ENCODE measurements at places on chromosomes 5 and 9.
A peak's percentile ranks its signal among the peaks of the same experiment; 100 is the strongest.

DNA sequence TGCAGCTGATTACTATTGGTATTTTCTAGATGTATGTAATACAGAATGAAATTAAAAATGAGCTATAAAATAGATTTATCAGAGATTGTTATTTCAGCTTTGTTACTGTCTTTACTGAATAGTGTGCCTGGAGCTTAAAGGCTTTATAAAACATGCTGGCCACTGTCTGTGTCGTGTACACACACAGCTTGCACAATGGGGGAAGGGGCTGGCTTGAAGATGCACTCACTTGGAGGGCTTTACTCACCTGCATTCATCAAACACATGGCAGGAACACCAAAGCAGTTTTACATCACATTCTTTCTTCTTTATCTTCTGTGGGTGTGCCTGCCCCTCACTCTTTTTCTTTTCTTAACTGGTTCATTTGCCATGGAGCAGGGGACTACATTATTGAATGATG is 60.9 kb downstream of the TLE4 start:
- H3K27ac ChIP-seq = peak overlapping the region; percentile 82
- DNase-seq = no peak
- H3K4me3 ChIP-seq = peak overlapping the region; percentile 51
- H3K4me1 ChIP-seq = peaks cover 39% of the 10 kb centered on the region

DNA sequence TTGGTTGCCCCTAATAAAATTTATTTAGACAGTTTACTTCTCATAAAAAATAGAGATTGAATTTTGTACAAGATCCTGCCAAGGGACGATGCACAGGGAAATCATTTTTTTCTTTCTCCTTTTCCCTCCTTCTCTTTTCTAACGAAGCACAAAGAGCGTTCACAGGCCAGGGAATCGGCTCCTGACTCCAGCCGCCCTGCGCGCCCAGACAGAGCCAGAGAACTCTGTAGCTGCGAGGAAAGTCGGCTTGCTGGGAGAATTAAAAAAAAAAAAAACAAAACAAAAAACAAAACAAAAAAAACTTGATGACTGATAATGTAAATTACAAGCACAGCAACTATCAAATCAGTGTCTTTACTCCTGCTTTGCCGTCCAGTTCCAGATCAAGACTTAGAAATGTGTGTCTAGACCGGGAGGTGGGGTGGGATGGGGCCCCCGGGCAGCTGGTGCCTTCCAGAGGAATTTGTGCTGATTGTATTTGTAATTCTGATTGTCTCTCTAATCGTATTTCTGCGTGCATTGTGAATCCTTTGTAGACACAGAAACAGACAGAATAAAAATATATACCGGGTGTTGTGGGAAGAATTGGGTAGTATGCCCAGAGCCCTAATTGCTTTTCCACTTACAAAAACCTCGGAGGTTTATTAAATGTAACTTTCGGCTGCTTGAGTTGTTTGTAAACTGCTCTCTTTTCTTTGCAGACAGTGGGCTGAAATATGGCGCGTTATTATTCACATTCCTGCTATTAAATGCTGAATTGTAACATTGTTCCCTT is 3.6 kb upstream of the OTP start:
- DNase-seq = no peak
- H3K4me1 ChIP-seq = peaks cover 18% of the 10 kb centered on the region
- H3K27me3 ChIP-seq = peaks cover 87% of the 10 kb centered on the region
- no peak overlapping the region for H3K4me3 ChIP-seq
- H3K36me3 ChIP-seq = peaks cover 44% of the 10 kb centered on the region

- peak overlapping the region; percentile 79 for H3K4me3 ChIP-seq
- peaks cover 82% of the 10 kb centered on the region for H3K4me1 ChIP-seq
- H3K27me3 ChIP-seq = no peaks in the 10 kb centered on the region
- H3K27ac ChIP-seq = peak overlapping the region; percentile 94
- no peak for DNase-seq
These were observed 68.2 kb upstream of the TNFAIP8 start for GRCh38 chr5:119287547-119288111.

GRCh38 chr5:67233075-67233474 is 36.5 kb upstream of the CD180 start:
- H3K27ac ChIP-seq = no peak overlapping the region
- H3K27me3 ChIP-seq = peaks cover 13% of the 10 kb centered on the region
- no peak overlapping the region for H3K4me3 ChIP-seq
- peaks cover 5% of the 10 kb centered on the region for H3K36me3 ChIP-seq
- peaks cover 8% of the 10 kb centered on the region for H3K4me1 ChIP-seq

DNA sequence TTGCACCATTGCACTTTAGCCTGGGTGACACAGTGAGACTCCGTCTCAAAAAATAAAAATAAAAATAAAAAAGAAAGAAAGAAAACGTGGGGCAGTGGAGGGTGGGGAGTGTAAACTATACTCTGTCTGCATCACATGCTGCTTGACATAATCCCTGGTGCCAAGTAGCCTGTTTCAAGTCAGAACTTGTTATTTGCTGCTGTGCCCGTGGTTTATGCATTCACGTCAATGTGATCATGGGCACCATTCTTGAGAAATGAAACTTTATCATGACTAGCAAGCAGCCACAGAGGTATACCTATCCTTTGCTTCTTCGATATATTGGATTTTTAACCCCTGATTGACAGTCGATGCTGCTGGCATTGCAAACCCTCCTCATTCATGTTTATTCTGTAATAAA is 4.1 kb upstream of the SMU1 start:
- no peak overlapping the region for H3K27ac ChIP-seq
- no peaks in the 10 kb centered on the region for H3K27me3 ChIP-seq
- DNase-seq = no peak
- H3K4me3 ChIP-seq = no peak overlapping the region
- peaks cover 20% of the 10 kb centered on the region for H3K4me1 ChIP-seq

DNA sequence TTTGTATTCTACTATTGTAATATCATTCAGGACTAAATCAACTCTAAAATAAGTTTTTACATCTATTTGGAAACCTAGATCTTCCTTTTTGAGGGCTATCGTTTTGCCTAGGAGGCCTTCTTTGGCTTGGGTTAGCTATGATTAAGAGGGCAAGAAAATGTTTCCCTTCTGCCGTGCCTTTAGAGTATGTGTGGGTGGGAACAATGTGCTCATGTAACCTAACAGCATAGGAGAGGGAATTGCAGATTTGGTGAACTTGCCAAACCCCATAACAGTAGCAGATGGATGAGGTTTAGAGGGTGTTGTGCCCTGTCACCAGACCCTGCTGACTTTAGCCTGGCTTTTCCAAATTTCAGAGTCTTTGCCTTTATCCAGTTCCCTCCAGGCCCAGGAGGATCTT is 339.0 kb downstream of the ADGRV1 start:
- H3K27me3 ChIP-seq = peaks cover 7% of the 10 kb centered on the region
- H3K4me3 ChIP-seq = no peak overlapping the region
- no peaks in the 10 kb centered on the region for H3K36me3 ChIP-seq
- H3K27ac ChIP-seq = no peak overlapping the region
- H3K4me1 ChIP-seq = no peaks in the 10 kb centered on the region
- DNase-seq = no peak

DNA sequence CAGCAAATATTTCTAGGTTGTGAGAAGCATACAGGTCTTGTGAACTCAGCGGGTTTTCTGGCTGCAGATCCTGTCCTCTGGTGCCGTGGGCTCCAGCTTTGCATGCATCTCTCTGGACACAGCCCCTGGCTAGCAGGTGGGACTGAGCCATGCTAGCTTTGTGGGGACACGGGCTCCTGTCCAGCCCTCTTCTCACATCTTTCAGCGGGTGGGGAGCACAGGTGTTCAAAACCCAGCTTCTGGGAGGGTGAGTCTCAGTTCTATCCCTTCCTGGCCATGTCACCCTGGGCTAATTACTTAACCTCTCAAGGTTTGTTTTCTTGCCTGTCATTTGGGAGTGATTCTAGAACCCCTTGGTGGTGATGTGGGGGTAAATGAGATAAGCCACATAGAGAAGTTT is 162.3 kb downstream of the ICE1 start:
- H3K27ac ChIP-seq = no peak overlapping the region
- H3K36me3 ChIP-seq = no peaks in the 10 kb centered on the region
- DNase-seq = no peak
- no peaks in the 10 kb centered on the region for H3K4me1 ChIP-seq
- no peak overlapping the region for H3K4me3 ChIP-seq
- H3K27me3 ChIP-seq = peaks cover 34% of the 10 kb centered on the region

DNA sequence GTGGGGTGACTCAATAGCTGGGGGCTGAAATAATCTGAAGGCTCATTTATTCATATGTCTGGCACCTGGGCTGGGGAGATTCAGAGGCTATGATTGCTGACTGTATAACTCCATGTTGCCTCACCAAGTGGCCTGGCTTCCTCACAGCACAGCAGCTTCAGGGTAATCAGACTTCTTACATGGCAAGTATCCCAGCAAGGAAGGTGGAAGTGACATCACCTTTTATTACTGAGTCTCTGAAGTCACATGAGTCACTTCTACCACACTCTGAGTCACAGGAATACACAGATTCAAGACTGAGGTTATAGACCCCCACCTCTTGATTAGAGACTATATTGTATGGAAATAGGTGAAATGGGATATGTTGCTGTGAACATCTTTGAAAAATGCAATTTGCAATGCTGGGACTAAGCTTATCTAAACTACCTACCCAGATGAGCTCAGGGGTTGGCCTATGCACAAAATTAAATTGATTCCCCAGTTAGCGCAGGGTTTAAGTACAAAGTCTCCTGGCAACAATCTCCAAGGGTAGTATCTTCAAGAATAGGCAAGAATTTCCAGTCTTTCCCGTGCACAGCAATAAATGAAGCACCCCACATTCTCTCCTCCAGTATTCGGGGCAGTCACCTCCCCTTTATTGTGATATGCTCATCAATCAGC is 553.1 kb downstream of the LRRC70 start:
- H3K27ac ChIP-seq = no peak overlapping the region
- no peak for DNase-seq
- no peaks in the 10 kb centered on the region for H3K27me3 ChIP-seq
- no peaks in the 10 kb centered on the region for H3K36me3 ChIP-seq
- no peaks in the 10 kb centered on the region for H3K4me1 ChIP-seq
- no peak overlapping the region for H3K4me3 ChIP-seq

GRCh38 chr5:61115968-61116367 is 46.3 kb downstream of the SMIM15 start:
- H3K4me3 ChIP-seq = no peak overlapping the region
- H3K27ac ChIP-seq = no peak overlapping the region
- no peaks in the 10 kb centered on the region for H3K36me3 ChIP-seq
- DNase-seq = no peak

DNA sequence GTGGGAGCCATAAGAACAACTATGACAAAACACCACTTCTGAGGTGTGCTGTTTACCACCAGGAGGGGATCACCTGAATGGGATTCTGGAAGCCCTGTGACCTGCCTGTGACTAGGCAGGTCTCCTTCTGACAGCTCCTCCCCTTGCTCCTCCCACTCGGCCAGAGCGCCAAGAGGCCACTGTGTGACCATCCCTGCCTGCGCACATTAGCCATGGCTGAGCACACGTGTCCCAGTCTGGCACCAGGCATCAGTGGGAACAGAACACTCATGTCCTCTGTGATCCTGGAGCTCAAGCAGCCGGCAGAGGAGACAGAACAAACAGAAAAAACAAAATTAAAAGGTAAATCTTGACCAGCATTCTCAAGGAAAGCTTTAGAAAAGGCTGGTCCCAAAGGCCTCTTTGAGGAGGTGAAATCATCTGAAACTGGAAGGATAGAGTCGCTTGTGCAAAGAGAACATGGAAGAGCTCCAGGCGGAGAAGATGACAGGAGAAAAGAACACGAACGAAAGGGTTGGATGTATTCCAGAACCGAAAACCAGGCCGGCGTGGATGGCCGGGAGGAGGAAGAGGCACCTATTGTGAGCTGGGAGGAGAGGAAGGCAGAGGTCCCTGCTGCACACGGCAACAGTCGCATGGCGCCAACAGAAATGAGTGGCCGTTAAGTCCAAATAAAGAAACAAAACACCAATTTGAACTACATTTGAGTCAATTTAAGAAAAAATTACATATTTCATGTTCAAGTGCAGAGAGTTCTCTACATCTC is 5.1 kb downstream of the MED10 start:
- H3K27ac ChIP-seq = peak overlapping the region; percentile 6
- peaks cover 88% of the 10 kb centered on the region for H3K36me3 ChIP-seq
- no peak for DNase-seq
- H3K4me1 ChIP-seq = peaks cover 44% of the 10 kb centered on the region
- no peak overlapping the region for H3K4me3 ChIP-seq
- H3K27me3 ChIP-seq = no peaks in the 10 kb centered on the region

GRCh38 chr9:77023726-77024125 is 4.3 kb downstream of the FOXB2 start:
- H3K36me3 ChIP-seq = no peaks in the 10 kb centered on the region
- peaks cover 59% of the 10 kb centered on the region for H3K27me3 ChIP-seq
- no peak overlapping the region for H3K27ac ChIP-seq
- no peak overlapping the region for H3K4me3 ChIP-seq
- DNase-seq = no peak

- H3K27ac ChIP-seq = no peak overlapping the region
- H3K27me3 ChIP-seq = no peaks in the 10 kb centered on the region
- H3K4me1 ChIP-seq = no peaks in the 10 kb centered on the region
- no peaks in the 10 kb centered on the region for H3K36me3 ChIP-seq
- no peak overlapping the region for H3K4me3 ChIP-seq
These were observed 66.4 kb downstream of the DAPK1 start for GRCh38 chr9:87564111-87564510.

DNA sequence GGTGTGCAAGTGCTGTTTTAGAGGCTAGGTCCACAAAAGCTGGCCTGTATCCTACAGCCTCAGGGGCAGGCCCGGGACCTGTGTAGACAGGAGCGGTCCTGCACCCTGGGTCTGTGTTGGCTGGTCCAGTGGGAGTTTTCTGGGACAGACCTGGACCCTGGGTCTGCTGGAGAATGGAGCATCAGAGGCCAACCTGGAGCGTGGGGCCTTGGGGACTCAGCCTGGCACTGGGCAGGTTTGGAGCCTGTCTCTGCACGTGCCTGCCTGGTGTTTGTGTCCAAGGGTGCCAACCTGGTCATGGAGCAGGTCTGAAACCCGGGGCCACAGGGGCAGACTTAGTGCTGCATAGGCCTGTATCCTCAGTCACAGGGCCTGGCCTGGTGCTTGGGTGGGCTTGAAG is 45.8 kb downstream of the SRFBP1 start:
- H3K27ac ChIP-seq = no peak overlapping the region
- peaks cover 24% of the 10 kb centered on the region for H3K4me1 ChIP-seq
- H3K4me3 ChIP-seq = no peak overlapping the region
- no peaks in the 10 kb centered on the region for H3K27me3 ChIP-seq

DNA sequence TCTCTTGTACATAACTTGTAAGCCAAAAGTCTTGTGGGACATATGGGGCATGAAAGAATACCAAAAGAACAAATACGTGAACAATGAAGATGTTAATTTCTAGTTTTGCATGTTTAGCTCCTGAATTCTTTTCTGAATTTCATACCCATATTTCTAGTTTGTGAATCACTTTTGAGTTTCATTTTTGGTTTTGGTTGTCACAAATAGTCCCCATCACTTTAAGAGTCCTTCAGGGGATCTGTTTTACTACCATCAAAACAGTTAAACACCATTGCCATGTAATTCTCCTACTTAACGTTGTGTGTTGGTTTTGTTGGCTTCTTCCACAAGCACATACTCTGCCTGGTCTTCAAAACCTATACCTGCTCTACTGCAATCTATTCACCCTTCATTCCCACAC is 27.0 kb downstream of the VCAN start:
- no peaks in the 10 kb centered on the region for H3K4me1 ChIP-seq
- H3K27me3 ChIP-seq = peaks cover 5% of the 10 kb centered on the region
- no peaks in the 10 kb centered on the region for H3K36me3 ChIP-seq

All from effector memory CD8-positive, alpha-beta T cell (primary cell).